ENCODE measurements at places on chromosomes 4 and X. TPM values are rescaled to one million over a fixed set of nuclear protein-coding genes. Genes with fewer than 3 reads are reported as not detected.

DNA sequence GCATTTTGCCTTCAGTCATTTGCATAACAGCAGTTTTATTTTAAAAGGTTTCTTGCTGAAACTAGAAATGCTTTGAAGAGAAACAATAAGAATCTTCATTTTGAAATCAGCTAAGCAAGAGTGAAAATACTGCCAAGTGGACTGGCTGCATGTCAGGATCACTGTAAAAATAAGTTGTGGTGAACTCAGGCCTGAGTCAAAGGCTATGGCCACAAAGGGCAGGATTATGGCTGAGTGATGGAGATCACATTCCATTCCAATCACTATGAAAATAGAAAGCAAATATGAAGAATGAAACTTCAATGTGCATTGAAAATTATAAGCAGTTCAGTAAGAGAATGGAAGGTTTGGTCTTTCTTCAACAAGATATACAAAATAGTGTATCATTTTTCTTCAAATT lies 224.5 kb downstream of the PCDH18 start:
- DNase-seq, result peak; percentile 69

DNA sequence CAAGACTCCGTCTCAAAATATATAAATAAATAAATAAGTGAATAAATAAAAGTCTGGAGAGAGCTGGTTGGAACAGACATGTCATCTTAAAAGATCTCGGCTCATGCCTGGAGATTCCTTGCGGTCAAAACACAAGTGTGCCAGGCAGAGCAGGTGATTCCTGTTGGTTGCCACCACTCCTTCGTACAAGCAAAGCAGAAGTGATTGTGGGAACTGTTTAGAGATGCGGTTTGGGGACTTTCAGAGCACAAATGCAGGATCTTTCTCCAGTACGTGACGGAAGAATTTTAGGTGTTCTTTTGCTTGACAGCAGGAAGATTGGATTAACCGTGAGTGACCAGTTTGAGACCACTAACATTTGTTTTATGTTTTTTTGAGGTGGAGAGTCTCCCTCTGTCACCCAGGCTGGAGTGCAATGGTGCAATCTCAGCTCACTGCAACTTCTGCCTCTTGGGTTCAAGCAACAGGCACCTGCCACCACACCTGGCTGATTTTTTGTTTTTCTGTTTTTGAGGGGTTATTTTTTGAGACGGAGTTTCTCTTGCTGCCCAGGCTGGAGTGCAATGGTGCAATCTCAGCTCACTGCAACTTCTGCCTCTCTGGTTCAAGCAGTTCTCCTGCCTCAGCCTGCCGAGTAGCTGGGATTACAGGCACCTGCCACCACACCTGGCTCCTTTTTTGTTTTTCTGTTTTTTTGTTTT lies 2.8 kb upstream of the CRLF2 start:
- DNase-seq, result peak; percentile 19

DNA sequence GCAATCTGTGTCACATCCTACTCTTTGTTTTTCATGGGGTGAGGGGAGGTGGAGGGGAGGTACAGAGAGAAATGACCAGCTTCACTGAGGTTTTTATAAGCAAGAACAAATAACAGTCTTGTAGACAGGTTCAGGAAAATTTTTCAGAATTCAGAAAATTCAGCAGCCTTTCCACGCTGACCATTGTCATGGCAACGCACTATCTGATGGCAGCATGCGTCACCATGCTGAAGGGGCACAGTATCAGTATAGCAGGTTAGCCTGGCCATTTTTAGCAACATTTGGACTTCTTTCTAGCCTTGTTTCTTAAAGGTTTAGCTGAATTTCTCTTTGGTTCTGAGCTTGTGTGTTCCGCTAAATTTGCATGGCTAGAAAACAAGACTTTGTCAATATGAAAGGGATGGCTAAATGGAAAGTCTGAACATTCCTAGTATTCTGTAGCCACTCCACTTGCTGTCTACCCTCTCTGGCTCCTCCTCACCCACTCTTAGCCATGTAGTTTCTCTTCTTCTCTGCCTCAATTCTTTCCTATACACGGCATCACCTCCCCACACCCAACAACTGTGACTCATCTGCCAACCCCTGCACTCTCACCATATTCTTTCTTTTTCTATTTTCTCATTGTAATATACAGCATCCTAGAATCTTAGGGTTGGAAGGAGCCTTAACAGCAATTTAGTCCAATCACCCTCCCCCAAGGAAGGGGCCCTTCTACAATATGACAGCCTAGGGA lies 42.7 kb upstream of the CITED1 start:
- no peak for DNase-seq

TASL gene
- polyA plus RNA-seq, result 0.68 TPM
